Thoracic aorta (tissue), 2 donors: ENCODE measurements at places on chromosomes 5 and 9. TPM values are rescaled to one million over a fixed set of nuclear protein-coding genes. Genes with fewer than 3 reads are reported as not detected.

Gene IL3
- total RNA-seq = not detected

Gene GDA
- total RNA-seq = not detected

Gene PCDHGA2
- total RNA-seq = 13.8 TPM

Gene PPP3R2
- total RNA-seq = not detected

Gene WWC1
- 3.6 TPM for total RNA-seq

Gene SAPCD2
- 0.41 TPM for total RNA-seq

- no peak for DNase-seq
Measured at GRCh38 chr5:96816411-96816939, 8.7 kb upstream of the ERAP1 start.

GRCh38 chr5:16826379-16827125 lies 109.5 kb downstream of the MYO10 start:
- DNase-seq = no peak

DNA sequence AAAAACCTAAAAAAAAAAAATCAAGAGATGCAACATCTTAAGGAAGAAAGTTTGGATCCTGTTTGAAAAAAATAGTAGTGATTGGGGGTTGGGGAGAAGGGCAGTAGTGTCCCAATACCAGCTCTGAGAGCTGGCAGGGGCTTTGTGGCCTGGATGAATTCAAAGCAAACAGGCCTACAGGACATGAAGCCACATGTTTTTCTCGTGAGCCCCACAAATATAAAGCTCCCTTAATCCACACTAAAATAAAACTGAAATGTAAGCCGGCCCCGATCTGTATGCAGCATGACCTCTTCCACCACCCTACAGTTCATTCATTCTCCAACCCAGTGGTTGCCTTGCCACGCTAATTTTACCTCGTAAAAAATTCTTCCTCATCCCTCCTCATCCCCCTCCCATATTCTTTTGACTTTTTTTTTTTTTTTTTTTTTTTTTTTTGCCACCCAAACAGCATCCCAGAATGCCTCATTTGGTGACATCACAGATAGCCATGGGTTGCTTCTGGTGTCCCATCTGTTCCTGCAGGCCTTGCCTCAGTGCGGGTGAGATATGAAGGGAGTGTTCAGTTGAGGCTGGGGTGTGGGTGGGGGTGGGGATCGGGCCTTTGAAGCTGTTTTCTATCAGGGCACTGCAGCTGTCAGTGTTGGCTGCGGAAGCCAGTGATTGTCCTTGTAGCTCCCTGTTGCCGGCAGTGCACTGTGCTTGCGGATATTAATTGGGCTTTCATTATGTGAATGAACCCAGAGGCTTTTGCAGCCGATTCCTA lies 81.6 kb upstream of the NFIB start:
- DNase-seq = no peak

GRCh38 chr9:69674716-69675438 lies 2.7 kb upstream of the APBA1 start:
- DNase-seq = no peak

DNA sequence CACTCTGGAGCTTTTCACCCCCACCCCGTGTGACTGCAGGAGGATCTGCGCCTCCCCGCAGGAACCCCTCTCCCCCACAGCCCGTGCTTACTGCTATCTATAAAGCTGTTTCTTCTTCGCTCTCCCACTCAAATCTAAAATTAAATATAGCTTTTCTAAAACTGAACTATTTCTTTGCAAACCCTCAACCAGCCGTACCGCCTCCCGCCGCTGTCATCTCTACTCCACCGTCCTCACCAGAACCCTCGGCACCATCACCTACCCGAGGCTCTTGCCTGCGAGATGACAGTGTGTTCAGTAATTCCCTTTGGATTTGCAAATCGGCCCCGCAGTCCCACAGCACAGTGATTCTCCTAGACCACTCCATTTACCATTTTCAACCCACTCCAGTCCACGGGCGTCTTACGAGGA lies 13.6 kb downstream of the LPCAT1 start:
- no peak for DNase-seq

- no peak for DNase-seq
Measured at GRCh38 chr5:126736141-126736540, 40.8 kb upstream of the LMNB1 start.

DNA sequence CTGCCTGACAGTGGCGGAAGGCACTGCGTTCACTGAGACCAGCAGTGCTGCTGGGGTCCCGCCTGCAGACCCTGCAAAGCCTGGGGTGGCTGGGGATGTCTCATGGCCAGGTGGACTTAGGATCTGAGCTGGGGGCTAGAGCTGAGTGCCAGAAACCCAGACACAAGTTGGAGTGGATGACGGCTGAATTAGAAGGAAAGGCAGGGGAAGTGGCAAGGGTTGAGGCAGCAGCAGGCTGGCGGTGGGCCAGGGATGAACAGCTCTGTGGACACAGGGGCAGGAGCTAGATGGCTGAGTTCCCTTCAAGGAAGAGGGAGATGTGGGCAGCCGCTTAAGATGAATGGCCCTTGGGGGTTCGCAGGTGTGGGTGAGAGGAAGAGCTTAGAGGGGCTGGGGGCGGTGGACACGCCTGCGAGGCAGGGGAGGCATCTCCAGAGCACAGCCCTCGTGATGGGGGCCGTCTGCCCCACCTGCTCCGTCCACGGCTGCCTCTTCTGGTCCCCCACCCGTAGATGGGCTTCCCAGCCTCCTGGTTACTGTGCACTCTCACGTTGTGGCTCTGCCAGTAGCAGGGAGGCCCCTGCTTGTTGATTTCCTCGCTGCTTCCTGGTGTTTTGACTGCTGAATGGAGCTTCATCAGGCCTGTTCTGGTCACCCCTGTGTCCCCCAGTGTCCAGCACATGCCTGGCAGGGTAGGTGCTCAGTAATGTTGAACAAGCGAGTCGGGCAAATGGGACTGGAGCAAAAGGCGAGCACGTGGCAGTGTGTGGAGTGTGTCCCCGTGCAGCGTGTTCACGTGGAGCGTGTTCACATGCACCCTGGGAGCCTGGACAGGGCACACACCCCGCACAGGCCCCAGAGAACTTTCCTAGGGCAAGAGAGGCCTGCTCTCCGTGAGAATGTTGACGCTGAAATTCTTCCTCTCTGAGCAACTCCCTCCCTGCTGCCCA lies 168.2 kb downstream of the CACNA1B start:
- no peak for DNase-seq

DNA sequence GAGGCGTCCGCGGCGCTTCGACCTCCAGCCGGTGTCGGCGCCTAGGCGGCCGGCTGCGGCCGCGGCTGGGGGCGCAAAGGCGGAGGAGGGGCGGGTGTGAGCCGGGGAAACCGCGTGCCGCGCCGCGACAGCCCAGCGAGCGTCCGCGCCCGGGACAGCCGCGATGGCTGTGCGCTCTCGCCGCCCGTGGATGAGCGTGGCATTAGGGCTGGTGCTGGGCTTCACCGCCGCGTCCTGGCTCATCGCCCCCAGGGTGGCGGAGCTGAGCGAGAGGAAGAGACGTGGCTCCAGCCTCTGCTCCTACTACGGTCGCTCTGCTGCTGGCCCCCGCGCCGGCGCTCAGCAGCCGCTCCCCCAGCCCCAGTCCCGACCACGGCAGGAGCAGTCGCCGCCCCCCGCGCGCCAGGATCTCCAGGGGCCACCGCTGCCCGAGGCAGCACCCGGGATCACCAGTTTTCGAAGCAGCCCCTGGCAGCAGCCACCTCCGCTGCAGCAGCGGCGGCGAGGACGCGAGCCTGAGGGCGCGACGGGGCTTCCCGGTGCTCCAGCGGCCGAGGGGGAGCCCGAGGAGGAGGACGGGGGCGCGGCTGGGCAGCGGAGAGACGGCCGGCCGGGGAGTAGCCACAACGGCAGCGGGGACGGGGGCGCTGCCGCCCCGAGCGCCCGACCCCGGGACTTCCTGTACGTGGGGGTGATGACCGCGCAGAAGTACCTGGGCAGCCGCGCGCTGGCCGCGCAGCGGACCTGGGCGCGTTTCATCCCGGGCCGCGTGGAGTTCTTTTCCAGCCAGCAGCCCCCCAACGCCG lies 605 bp downstream of the CHSY3 start:
- no peak for DNase-seq

DNA sequence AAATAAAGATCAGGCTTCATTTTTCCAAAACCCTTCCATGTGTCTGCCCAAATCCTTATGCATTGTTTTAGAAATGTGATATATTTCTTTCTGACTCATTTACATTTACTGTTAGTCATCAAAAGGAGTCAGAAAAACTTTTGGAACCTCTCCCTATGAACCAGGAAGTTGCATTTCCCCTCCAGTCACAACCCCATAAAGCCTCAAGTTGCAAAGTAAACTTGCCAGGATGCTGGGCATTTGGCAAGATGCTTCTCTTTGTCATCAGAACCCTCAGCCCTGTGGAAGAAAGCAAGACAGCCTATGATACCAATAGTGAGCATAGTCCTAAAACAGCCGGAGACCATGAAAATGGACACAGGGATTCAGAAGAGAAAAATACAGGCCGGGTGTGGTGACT lies 84.2 kb downstream of the MUSK start:
- no peak for DNase-seq

- DNase-seq = no peak
Measured at GRCh38 chr5:134873494-134873893, 677 bp upstream of the TXNDC15 start.

DNA sequence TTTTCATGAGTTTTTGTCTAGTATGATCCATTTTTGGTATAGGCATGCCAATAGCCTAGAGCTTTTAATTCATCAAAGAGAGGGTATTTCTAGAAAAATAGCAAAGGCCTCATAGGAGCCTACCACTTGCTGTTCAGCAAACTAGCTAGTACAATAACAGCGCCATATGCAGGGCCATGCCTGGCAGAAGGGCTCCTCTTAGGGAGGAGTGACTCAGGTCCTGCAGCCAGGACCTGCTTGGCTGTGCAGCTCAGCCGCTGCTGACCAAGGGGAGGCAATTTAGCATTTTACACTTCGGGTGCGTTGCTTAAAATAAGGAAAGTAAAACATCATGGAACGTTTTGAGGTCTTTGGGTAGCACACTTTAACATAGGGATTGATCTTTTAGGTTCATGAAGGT lies 100.6 kb downstream of the TRIO start:
- no peak for DNase-seq

- no peak for DNase-seq
Measured at GRCh38 chr9:36306471-36307306, 48.4 kb upstream of the GNE start.

DNA sequence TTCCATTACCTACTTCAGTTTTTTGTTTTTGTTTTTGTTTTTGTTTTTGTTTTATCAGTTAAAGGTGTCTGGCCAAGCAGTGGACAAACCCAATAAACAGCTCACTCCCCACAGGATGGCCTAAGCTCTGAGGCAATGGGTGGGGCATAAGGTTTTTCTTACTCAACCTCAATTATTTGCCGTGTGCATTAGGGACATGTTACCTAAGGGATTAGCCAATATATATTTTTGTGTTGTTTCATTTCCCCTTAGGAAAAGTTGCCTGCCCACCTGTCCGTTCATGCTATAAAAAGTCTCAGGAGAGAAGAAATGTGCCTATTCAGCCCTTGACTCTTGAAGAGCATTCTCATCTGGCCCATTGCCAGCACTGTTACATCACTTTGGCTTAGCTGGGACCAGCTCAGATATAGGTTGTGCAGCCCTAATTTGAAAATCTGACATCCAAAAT lies 7.3 kb downstream of the SH3RF2 start:
- DNase-seq = no peak

DNA sequence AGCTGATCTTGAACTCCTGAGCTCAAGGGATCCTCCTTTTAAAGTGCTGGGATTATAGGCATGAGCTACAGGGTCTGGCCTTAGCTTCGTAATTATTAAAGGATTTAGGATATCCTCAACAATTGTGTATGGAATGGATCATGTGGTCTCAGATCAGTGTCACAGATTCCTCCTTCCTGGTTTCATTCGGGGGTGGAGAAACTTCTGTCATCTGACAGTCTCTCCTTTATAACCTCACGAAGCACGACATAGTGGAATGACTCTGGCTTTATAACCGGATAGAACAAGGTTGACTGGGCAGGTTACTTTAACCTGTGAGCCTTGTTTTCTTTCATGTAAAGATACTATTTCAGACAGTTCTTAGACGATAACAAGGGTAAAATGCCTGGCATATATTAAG lies 4.4 kb upstream of the GNG10 start:
- no peak for DNase-seq

GRCh38 chr9:128081056-128081455 lies 13.0 kb downstream of the SLC25A25 start:
- no peak for DNase-seq

GRCh38 chr9:96782235-96782634 lies 4.3 kb upstream of the ZNF510 start:
- DNase-seq = no peak

DNA sequence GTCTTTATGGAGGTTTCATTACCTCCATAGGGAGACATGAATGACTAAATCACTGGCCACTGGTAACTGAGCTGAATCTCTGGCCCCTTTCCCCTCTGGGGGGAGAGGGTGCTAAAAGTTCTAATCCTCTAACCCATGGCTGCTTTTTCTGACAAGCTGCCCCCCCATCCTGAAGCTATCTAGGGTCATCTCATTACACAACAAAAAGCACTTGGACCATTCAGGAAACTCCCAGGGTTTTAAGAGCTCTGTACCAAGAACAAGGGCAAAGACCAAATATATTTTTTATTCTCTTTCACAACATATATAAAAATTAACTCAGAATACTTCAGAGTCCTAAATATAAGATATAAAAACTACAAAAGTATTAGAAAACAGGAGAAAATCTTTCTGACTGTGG lies 14.3 kb downstream of the AUH start:
- no peak for DNase-seq

DNA sequence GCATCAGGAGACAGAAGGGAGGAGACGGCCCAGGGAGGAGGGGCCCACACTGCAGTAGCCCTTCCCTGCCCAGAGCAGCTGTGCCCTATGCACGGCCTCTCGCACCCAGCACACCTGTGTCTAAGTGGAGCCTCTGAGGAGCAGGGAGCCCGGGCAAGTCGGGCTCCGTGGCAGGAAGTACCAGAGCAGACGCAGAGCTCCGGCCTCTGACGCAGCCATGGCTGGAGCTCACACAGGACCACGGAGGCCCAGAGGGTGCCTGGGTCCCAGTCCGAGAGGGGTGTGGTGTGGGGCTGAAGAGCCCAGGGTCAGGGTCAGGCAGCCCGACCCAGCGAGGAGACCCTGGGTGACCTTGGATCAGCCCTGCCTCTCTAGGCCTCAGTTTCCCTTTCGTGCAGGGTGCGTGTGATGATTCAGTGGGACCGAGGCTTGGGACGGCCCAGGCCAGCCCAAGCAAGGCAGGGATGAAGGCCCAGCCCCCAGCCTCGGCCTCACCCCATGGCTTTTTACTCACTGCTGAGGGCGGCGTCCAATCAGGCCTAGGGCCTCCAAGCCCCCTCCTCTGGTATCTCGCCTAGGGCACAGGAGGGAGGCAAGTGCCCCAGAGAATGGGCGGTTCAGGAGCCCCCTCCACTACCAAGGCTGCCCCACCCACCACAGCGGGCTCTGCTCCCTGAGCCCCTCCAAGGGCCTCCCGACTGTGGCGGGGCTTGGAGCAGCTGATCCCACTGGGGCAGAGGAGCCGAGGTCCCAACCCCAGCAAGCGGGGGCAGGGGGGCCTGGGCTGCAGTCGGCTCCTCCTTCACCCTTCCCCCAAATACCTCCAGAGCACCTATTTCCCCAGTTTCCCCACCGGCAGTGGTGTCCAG lies 4.3 kb upstream of the AGPAT2 start:
- no peak for DNase-seq

- no peak for DNase-seq
Measured at GRCh38 chr9:35822926-35823325, 5.6 kb downstream of the FAM221B start.

GRCh38 chr9:116653348-116654058 lies 33.6 kb upstream of the TRIM32 start:
- DNase-seq = no peak
